ENCODE measurements at places on chromosomes 6 and 20.

DNA sequence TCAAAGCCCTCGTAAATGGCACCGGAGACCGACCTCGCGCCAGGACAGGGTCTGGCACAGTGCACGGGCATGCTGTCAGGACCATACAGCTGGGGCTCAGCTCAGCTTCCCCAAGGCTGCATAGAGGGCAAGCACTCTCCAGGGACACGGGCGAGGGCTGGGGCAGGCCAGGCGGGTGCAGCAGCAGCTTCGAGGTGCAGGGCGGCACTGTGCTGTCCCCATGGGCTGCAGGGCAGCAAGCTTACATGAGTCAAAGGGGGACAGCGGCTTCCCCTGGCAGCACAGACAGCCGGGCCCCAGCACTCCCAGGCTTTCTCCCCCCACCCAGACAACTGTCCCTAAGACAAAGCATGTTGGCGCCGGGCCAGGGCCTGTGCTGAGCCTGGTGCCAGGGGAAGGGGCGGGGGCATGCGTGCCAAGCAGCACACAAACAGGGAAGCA, 25.7 kb downstream of the PSMG4 start:
- no peak for DNase-seq

- no peak for DNase-seq
Observed at GRCh38 chr6:41943456-41943855, 1.8 kb upstream of the CCND3 start.

DNA sequence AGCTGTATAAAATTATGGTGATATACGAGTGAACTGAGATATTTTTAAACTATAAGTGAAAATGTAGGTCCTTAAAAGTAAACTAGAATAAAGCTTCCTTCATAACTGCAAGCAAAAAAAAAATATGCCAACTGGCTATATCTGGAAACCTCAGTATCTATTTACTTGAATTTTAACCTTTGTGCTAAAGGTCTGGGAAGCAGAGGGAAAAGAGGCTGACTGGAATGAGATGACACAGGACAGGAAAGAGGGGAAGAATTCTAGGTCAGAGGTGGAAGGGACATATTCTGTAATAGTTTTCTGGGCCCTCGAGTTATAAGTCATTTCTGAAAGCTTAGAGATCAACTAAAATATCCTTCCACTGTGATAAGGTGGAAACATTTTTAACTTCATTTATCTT, 46.8 kb downstream of the AIG1 start:
- no peak for DNase-seq

- no peak for DNase-seq
Observed at GRCh38 chr6:159093609-159094443, 49.0 kb upstream of the TAGAP start.

GRCh38 chr20:44504402-44505307, 17.2 kb downstream of the SERINC3 start:
- no peak for DNase-seq

- no peak for DNase-seq
Observed at GRCh38 chr6:148069256-148069655, 273.4 kb upstream of the SASH1 start.

DNA sequence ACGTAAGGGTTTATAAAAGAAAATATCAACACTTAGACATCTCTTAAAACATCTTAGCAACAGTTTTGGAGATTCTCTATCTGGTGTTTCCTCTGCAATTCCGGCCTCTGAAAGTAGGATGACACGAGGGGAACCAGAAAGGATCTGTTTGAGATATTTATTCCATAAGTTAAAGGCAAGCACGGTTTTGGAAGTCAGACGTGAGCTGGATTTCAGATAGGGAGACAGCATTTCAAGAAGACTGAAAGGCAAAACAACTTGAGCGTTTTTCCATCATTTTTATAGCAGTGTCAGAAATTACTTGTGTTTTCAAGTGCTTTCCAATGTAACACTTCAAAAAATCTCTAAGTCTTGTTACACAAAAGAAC, 52.9 kb upstream of the BTN3A2 start:
- no peak for DNase-seq

Measured in activated CD4-positive, alpha-beta T cell treated with anti-CD3 and anti-CD28 coated beads, Interleukin-2, amount 50 U/mL, for 4 hours (primary cell).